Smooth muscle cell of the umbilical artery (primary cell): ENCODE measurements at places on chromosomes 5 and 9. TPM values are rescaled to one million over a fixed set of nuclear protein-coding genes. Genes with fewer than 3 reads are reported as not detected.

The NUTM2F gene
- total RNA-seq: not detected in 2 replicates

The CDKN2A gene
- total RNA-seq: 25.8 and 27.9 TPM in 2 replicates

The TRAF1 gene
- 2.1 and 3.1 TPM in 2 replicates for total RNA-seq

The CDH6 gene
- 27.6 and 82.3 TPM in 2 replicates for total RNA-seq

The PAIP2 gene
- 56.3 and 60.0 TPM in 2 replicates for total RNA-seq

The ENTPD2 gene
- total RNA-seq: not detected in 2 replicates

The TMC1 gene
- under 0.01 and 0.28 TPM in 2 replicates for total RNA-seq

The FGF1 gene
- 3.3 and 12.5 TPM in 2 replicates for total RNA-seq

The ARL14EPL gene
- not detected in 2 replicates for total RNA-seq

The OGN gene
- total RNA-seq: 0.59 TPM in 1 of 2 replicates, not detected in the other
